Hematopoietic multipotent progenitor cell treated with erythropoietin and hydrocortisone succinate and interleukin-3 and kit ligand, for 17 days (in vitro differentiated cells): ENCODE measurements at places on chromosomes 7 and 10.

GRCh38 chr10:70660722-70661121 lies 11.6 kb upstream of the ADAMTS14 start:
- DNase-seq = no peak

DNA sequence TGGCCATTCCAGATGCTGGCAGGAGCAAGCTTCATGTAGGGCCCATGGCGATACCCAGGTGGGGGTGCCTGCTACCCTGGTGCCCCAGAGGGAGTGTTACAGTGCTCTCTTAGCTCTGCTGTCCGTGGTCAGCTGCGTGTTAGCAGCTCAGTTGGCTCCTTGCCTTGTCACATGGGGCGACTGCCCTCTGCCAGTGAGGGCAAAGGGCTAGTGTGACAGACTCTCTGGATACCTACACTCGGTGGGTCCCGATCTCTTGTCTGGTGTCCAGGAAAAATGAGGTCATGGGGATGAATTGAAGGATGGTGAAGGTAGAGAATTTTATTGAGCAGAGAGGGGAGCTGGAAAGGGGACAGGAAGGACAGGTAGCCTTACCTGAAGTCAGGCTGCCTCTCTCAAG lies 152.2 kb downstream of the CYP26A1 start:
- no peak for DNase-seq

GRCh38 chr10:89798092-89798491 lies 96.7 kb downstream of the KIF20B start:
- DNase-seq = no peak

DNA sequence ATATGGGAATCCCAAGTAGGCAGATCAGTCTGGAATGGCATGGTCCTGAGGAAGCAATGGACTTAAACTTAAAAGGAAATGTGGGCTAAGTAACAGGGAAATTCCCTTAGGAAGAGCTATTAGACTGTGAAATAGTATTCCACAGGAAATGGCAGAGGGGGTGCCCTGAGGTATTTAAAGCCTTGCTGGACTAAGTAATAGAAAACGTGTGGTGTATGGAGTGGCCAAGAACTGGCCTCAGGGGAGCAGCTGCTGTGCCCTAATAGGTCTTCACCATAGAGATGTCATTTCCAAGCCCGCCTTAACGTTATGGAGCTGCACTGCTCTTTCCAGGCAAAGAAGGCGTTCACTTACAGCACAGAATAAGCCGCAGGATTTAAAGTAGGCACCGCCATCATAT lies 365.2 kb upstream of the ZMIZ1 start:
- DNase-seq = no peak

DNA sequence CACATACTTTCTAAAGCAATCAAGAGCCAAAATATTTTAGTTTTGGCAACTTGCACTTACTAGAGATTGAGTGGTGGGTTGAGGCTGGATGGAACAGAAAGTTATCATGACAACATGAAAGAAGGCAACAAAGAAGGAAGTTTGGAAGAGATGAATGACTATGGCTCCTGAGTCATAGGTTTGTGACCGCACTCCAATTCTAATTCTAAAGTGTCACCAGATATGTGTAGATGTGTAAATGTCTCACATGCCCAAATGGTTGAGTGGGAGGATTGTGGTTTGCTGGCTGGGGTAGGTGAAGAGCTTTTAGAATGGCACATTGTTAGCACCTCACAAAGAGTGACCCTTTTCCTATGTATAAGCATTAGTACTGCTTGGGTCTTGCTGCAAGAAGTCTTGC lies 20.2 kb downstream of the TAS2R16 start:
- DNase-seq = no peak

- no peak for DNase-seq
Observed at GRCh38 chr10:75508814-75509306, 77.4 kb downstream of the LRMDA start.

- DNase-seq = no peak
Observed at GRCh38 chr10:69073026-69073425, 14.9 kb upstream of the SRGN start.

DNA sequence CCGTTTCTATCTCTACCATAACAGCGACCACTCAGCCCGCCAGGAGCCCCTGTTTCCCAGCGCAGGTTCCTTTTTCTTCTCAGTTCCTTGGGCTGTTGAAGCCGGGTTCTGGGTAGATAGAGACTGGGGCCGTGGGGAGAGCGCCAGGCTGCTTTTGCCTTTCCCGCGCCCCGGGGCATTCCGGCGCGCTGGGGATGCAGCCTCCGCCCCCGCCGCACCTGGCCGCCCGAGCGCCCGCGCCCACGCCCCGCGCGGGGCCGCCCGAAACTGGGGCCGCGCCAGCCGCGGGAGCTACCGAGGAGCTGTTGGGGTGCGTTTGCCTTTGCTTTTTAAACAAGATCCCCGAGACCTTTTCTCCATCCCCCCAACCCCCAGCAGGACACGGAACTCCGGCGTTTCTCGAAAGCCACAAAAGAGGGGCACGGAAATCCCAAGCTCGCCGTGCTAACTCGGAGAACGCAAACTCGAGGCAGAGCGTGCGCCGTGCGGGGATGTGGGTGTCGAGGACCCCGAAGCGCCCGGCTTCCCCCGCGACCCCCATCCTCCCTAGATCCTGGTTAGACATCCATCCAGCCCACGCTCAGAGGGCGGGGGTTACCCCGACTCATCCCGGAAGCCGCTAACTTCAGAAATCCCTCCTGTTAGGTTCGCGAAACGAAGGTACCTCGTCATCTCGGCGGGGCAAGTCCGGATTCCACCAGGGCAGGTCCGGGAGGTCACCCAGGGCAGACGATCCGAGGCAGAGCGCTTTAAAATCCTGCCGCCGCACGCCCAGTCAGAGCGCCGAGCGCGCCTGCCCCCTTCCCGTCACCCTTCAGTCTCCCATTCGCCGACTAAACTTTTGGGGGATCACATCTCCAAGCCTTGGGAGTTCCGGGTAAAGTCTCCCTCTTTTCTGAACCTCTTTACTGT lies 1.0 kb downstream of the GRM8 start:
- DNase-seq = no peak

- no peak for DNase-seq
Observed at GRCh38 chr10:73625004-73625883, 16.0 kb downstream of the MYOZ1 start.

DNA sequence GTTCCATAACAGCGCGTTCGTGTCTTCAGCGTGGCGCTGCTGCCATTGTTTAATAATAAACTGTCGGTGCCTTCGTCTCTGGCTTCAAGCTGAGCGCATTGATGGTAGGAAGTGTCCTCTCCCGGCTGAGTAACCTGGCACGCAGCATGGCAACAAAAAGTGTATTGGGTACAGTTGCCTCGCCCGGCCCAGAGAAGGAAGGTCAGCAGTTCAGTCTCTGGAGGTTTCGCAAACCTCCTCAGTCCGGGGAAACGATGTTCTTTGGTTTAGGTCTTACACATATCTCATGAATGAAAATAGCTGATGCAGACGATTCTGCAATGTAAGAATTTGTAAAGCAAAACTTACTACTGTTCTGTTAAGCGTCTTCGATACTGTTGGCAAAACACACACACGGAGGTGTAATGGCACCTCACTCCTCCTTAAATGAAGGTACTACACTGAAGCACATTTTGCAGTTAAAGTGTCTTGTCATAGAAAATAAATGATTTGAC lies 739 bp upstream of the CCDC186 start:
- no peak for DNase-seq

GRCh38 chr7:16644636-16645592 lies 640 bp downstream of the ANKMY2 start:
- peak; percentile 58 for DNase-seq

- DNase-seq = no peak
Observed at GRCh38 chr7:82411732-82412131, 31.8 kb downstream of the CACNA2D1 start.

GRCh38 chr10:110647136-110647430 lies 2.9 kb downstream of the RBM20 start:
- DNase-seq = no peak

GRCh38 chr10:2121929-2122328 lies 384.6 kb upstream of the ADARB2 start:
- DNase-seq = no peak

- DNase-seq = no peak
Observed at GRCh38 chr7:66933469-66933868, 12.4 kb downstream of the TMEM248 start.

GRCh38 chr10:83543691-83544462 lies 595.4 kb upstream of the GHITM start:
- no peak for DNase-seq

DNA sequence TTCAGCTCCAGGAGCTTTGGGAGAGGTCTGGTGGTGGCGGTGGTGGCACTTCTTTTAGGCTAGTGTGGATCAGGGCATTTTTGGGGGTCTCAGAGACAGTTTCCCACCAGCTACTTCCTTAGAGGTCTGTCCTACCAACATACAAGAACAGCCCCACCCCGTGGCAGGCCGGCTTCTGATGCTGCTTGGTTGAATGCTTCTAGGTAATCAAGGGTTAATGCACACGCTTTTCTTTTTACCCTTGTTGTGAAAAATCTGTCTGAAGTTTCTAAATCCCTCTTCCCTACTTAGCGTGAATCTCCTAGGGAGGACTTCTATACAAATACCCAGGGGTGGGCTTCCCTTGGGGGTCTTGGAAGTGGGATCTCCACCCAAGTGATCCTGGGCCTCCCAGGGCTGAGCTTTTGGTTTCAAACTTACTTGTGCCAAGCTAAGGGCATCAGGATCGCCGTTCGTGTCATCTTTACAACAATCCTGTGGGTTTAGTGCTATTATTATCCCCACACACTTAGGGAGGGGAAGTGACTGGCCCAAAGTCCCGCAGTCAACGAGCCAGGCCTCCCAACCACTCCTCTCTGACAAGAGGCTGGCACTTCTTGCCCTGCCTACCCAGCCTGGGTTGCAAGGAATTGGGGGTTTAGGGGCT lies 1.7 kb downstream of the SH2B2 start:
- DNase-seq = no peak

DNA sequence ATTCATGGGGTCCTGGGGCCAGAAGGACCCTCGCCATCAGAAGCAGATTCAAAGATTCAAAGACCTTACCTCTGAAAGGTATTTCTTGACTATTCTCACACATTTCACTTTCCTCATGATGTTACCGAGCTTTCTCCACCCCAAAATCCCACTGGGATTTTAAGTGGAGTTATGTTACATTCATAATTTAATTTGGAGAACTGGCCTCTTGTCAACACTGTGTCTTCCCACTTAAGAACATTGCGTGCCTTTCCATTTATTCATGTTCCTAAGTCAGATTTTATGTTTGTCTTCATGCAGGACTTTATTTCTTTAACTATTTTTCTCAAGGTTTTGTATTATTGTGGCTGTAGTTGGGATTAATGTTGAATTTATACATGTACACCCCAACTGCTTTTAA lies 123.5 kb upstream of the BMPER start:
- no peak for DNase-seq
